ENCODE measurements at places on chromosomes 4 and X.

GRCh38 chr4:3491681-3492405 lies 28.7 kb downstream of the DOK7 start:
- no peak for DNase-seq

GRCh38 chr4:108060686-108061321 lies 71.1 kb downstream of the HADH start:
- no peak for DNase-seq

DNA sequence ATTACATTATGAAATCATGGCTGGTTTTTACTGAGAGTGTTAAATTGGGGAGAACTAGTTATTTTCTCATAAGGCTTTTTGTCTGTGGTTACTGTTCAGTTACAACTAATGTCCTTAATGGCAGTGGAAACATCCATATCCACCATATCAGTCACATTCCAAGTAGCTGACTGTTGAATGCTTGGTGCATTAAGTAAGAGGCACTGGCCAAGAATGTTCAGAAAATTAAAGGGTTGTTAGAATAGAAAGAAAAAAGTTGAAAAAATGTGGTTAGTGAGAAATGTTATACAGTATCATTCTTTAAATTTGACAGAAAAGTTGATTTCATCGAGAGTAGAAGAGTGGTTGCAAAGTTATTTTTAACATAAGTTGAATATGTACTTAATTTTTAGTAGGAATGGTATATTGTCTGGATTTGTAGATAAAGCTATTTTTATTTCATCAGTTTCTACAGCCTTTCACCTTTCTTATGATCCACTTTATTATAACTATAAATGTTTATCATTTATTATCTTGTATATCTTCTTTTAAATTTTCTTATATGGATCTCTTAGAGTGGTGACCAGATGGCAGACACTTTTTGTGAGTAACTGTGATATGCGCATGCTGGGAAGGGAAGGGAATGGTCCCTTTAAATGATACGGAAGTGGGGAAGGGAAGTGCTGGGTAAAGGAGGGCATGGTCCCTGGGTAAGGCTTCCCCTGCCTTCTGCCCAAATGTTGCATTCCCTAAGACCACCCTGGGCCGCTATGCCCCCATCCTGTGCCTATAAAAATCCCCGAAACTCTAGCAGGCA lies 2407.1 kb downstream of the ARAP2 start:
- no peak for DNase-seq

GRCh38 chr4:47488706-47489105 lies 3.6 kb downstream of the ATP10D start:
- no peak for DNase-seq

DNA sequence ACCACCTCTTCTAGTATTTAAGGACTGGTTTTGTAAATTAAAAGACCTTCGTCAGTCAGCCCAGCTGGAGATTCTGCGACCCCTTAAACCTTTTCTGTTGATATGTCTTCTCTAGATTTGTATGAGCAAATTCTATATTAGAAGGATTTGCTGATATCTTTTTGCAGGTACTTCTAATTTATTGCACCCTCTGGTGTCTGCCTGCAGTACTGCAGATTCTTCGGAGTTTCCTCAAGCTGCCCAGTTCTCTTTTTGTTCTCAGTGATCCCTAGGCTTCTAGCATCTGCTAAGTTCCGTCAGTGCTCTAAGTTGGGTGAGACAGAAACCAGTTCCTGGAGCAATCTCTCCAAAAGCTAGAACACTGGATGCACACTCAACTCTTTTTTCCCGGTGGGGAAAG lies 545.2 kb downstream of the C4orf33 start:
- DNase-seq, result peak; percentile 47

DNA sequence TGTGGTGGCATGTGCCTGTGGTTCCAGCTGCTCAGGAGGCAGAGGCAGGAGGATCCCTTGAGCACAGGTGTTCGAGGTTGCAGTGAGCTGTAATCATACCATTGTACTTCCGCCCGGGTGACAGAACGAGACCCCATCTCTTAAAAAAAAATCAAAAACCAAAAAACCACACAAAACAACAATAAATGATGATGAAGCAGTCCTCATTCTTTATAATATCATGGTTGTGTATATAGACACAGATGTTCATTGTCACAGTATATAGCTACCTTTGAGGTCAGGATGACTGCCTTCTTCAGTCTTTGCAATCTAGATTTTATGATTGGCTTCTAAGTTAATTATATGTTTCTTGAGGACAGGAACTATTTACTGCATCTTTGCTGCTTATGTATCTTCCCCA lies 37.0 kb downstream of the ZFX start:
- DNase-seq, result no peak

DNA sequence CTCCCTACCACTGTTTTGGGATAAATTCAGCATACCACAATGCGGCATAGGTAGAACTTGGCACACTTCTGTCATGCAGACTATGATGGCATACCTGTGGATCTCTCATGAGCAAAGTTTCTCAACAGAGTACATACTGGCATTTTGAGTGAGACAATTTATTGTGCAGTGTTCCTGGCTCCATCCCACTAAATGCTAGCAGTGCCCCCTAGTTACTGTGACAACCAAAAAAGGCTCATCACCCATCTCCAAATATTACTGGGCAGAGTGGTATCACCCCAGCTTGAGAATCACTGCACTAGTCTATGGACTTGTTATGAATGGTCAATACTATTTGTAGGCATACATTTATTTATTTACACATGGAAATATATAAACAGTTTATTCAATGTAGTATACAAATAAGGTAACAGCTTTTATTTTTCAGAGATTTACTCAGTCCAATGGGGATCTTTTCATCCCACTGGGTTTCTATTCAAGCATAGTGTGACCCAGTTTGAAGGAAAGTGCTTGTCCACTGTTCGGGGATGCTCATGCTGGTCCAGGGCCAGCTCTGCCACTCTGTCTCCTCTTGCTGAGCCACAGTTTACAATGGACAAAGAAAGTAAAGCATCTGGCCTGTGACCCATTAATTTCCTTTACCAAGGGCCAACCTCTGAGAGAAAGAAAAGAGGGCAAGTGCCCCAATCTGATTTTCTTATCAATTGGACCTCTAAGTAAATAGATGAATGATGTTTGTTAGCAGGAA lies 81.0 kb upstream of the IL2 start:
- no peak for DNase-seq

DNA sequence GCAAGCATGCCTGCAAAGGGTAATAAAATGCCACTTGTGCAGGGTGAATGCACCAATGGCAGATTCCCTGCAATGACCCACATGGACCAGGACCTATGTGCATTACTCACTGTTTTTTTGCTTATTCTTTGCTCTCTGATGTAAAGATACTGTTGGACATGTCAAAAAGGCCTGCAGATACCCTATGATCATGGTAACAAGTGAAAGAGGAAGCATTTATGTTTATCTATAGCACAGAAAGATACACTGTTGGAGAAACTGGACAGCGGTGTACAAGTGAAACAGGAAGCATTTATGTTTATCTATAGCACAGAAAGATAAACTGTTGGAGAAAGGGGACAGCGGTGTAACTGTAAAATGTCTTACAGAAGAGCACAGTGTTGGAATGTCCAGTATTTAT lies 127.5 kb downstream of the PAPSS1 start:
- no peak for DNase-seq

- no peak for DNase-seq
Observed at GRCh38 chrX:8907688-8908087, 106.5 kb upstream of the FAM9A start.

DNA sequence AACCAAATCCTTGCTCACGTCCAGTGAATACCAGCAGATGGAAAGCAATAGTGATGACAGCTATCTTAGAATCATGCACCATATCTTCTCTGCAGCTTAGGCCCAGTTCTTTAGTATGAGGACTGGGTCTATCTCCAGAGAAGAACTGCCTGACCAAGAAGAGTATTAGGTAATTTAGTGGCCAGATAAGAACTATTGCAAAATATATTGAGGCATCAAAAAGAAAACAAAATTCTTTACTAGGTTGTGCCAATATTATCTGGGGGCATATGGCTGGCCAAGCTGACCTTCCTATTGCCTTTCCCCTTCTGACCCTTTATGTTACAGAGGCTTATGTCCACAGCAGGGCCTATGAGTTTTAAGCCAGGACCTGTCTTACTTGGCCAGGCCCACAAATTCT lies 91.2 kb downstream of the RLIM start:
- DNase-seq, result no peak

DNA sequence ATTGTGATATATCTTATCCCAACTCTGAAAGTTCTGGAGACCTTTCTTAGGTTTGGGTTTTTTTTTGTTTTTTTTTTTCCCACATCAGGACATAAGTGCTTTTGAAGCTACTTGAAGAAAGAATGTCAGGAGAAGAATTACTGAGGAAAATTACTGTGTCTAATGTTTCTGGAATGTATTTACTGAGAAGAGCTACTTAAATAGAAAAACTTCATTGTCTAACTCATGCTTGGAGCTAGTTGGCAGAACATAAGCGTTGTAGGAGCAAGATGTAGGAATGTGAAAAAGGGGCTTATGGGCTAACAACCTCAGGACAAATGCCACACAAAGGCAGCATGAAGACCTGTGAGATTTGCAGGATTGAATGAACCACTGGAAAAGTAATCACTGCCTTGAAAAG lies 166.6 kb upstream of the GLRA2 start:
- DNase-seq, result no peak

GRCh38 chr4:33649471-33649870 lies 2594.8 kb downstream of the ARAP2 start:
- DNase-seq, result no peak

DNA sequence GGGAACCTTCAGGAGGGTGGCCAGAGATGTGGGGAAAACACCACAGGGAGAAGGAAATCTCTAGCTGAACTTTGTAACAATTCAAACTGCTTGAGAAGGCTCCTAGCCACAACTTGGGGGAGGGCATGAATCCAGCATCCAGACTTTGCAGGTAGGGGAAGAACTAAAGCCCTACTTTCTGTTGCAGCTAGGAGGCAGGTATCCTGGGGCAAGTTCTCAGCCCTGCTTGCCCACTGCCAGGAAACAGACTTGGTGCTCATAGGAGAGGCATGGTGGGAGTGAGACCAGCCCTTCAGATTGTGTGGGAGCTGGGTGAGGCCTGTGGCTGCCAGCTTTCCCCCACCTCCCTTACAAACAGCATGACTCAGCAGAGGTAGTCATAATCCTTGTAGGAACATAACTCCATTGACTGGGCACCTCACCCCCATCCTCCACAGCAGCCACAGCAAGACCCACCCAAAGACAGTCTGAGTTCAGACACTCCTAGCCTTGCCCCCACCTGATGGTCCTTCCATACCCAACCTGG lies 209.5 kb upstream of the CPEB2 start:
- no peak for DNase-seq

DNA sequence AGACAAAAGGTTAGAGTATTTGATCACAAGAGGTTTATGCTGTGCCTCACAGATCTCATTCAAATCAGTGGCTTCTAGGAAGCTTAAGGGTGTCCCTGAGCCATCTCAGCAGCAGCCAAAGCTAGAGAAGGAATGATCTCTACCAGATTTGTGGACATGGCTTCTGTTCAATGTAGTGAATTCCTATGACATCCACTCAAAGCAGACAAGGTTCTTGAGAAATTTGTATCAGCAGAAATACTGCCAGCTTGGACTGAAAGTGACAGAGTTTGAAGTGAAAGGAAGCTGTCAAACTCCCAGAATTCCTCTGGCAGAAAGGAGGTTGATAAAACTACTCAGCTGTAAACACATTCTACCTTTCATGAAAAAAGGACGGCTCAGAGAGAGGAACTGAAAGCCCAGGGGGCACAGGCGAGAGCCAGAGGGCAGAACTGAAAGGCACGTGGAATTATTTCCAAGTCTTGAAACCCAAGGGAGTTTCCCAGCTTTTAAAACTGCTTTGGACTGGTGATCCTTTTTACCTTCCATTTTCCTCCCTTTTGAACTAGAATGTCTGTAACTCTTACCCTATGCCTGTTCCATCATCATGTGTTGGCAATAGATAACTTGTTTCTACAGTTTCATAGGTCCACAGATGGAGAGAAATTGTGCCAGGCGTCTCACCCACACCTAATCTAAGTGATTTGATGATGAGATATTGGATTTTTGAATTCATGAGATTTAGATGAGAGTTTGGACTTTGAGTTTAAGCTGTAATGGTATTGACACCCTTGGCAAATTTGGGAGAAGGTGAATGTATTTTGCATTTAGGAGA lies 14.5 kb upstream of the MED14 start:
- no peak for DNase-seq

- DNase-seq, result no peak
Observed at GRCh38 chr4:73018595-73018994, 50.9 kb downstream of the COX18 start.

GRCh38 chrX:110153896-110154295 lies 151.0 kb downstream of the TMEM164 start:
- DNase-seq, result no peak

DNA sequence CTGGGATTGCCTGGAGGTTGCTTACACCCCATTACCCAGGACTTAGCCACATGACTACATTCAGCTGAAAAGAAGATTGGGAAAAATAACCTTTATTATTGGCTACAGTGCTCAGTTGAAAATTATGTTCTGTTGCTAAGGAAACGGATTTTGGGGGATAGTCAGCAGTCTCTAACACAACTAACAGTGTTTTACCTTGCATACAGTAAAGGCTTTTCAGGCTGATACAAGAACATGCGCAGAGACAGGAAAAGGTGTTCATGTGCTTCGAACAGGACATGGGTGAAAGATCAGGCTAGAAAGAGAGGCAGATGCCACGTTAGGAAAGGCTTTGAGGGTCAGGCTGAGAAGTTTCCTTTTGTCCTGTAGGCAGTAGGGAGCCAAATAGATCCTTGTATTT lies 14.8 kb upstream of the RHOH start:
- DNase-seq, result no peak

GRCh38 chr4:26856906-26857277 lies 3.7 kb upstream of the STIM2 start:
- DNase-seq, result no peak

- no peak for DNase-seq
Observed at GRCh38 chrX:10474510-10474909, 145.9 kb downstream of the MID1 start.

- peak; percentile 46 for DNase-seq
Observed at GRCh38 chr4:174714393-174715211, 114.4 kb downstream of the GLRA3 start.

DNA sequence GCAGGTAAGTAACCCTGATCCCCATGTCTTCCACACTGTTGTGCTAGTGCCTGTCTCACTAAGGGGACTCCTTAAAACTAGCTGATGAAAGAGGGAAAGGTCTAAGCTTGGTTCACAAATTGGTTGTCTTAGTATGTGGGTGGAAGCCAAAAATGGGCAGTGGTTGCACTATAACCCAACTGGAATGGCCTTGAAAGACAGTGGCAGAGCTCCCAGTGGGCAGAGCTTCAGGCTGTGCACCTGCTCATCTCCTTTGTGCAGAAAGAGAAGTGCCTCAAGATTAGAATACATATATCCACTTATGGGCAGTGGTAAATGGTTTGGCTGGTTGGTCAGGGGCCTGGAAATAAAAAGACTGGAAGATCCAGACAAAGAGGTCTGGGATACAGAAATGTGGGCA lies 7.2 kb downstream of the SYN1 start:
- DNase-seq, result no peak

GRCh38 chr4:16617011-16617410 lies 281.4 kb downstream of the LDB2 start:
- DNase-seq, result no peak

GRCh38 chrX:128818690-128819089 lies 704.6 kb downstream of the SMARCA1 start:
- DNase-seq, result no peak

- no peak for DNase-seq
Observed at GRCh38 chrX:107775000-107775733, 420 bp downstream of the TSC22D3 start.

- DNase-seq, result no peak
Observed at GRCh38 chr4:79445371-79445781, 37.3 kb upstream of the GK2 start.

- no peak for DNase-seq
Observed at GRCh38 chr4:3040452-3041191, 33.7 kb downstream of the HTT-AS start.
